ENCODE measurements at places on chromosomes 5 and 9.

DNA sequence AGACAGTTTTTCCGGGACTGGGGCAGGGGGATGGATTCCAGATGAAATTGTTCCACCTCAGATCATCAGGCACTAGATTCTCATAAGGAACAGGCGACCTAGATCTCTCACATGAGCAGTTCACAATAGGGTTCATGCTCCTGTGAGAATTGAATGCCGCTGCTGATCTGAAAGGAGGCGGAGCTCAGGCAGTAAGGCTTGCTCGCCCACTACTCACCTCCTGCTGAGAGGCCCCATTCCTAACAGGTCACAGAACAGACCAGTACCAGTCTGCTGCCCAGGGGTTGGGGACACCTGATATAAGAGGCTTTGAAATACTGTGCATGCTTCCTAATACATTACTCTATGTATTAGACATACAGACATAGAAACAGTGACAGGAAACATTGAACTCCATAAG is 41.1 kb downstream of the PTPRD start:
- no peak for DNase-seq

DNA sequence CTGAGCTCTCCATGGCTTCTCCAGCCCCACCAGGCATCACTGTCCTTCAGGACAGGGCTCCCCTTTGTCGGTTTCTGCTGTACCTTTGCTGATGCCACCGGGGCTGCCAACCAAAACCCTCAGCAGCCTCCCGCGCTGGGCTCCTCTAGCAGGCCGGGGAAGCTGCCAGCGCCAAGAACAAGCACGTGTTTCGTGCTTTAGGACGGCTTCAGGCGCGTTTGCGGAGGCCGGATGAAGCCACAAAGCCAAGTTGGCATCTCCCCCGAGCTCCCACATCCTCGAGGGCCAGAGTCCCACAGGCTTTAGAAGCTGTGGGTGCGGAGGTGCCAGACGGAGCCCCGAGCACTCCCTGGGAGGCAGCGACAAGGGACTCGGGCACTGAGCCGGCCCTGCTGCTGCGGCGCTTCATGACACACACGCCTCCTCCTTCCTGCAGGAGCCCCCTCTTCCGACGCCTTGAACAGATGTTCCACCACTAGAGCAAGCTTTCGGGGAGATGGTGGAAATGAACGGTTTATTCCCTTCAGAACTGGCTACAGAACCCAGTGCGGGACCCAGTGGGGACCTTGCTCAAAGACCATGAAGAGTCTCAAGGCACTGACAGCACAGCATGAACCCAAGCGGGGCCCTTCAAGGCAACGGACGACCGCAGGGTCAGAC is 36.7 kb downstream of the SARDH start:
- DNase-seq = no peak

DNA sequence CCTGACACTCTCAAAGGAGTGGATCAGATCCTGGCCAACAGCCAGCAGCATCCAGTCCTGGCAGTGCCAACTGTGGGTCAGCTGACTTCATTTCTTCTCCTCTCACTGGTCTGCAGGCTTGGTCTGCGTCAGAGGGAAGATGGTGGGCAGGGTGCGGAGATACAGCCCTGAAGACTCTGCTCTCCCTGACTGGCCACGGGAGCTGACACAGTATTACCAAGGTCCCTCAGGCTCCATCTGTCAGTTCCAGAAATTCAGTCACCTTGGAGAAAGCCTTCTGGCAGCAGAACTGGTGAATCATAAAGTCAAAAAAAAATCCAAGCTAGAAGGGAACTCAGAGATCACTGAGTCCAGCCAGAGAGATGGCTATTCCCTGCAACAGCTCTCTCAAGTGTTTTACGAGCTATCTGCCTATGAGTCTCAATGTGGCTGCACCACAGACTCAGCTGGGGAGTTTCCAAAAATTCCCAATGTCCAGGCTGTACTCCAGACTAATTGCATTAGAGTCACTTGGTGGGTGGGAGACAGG is 27.9 kb downstream of the C1QTNF2 start:
- no peak for DNase-seq

- DNase-seq = no peak
These were observed 5.1 kb downstream of the ZNF462 start for GRCh38 chr9:106868087-106868486.

DNA sequence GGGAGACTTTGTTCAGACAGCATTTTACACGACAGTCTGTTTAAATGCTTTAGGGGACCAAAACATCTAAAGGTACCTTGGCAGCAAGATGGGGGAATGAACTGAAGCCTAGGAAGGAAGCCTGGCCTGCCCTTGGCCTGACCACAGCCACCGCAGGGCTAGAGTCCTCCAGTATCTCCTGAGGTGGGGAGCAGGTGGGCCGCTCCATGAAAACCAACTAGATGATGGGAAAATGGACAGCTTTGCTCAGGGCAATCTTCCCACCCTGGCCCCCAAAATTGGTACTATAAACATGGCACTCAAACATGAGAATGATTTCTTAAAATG is 153.3 kb downstream of the AUH start:
- no peak for DNase-seq

DNA sequence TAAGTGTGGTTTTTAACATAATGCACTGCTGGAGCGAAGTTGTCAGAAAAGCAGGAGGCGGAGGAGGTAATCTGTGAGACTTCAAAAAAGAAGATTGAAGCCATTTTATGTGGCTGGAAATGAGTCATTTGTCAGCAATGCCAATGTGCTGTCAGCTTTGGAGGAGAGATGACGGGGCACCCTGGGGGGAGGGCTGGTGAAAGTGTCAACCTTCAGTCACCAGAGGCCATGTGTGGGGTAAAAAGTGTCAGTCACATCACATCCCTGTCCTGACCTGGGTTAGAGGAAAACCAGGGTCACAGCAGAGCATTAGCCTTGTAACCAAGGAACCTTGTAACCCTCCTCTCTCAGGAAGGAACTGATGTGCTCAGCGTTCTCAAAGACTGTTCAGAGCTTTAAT is 59.1 kb downstream of the TLR4 start:
- DNase-seq = no peak

- DNase-seq = no peak
These were observed 119.5 kb upstream of the TLE4 start for GRCh38 chr9:79452265-79452664.

- DNase-seq = no peak
These were observed 41.3 kb downstream of the RECK start for GRCh38 chr9:36078051-36078450.

- DNase-seq = no peak
These were observed 20.2 kb downstream of the NDFIP1 start for GRCh38 chr5:142128675-142129208.

DNA sequence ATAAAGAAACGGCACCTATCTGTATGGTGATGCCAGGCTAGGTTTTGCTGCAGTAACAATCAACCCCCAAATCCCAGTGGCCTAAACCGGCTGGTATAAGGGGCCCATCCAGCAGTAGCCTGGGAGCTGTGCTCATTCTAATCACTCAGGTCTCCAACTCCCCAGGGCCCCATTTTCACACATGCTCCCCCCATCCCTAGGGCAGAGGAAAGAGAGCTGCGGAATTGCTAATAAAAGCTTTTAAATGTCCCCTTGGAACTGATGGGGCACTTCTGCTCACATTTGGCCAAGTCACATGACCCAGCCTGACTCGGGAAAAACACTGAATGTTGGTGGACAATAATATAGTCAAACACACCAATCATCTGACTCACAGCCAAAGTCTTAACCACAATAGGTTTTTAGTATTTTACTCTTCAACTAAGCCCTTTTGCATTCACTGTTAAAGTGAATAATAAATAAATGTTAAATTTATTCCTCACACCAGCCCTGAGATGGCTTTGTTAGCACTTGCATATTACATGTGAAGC is 1.6 kb downstream of the FBLL1 start:
- no peak for DNase-seq

DNA sequence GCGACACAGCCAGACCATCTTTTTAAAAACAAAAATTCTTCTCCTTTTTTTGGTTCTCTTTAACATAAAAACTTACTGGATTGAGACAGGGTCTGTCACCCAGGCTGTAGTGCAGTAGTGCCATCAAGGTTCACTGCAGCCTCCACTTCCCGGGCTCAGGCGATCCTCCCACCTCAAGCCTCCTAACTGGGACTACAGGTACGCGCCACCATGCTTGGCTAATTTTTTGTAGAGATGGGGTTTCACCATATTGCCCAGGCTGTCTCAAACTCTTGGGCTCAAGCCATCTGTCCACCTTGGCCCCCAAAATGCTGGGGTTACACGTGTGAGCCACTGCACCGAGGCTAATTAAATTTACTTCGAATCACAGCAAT is 13.8 kb downstream of the HNRNPK start:
- no peak for DNase-seq

- peak; percentile 36 for DNase-seq
These were observed 126.6 kb downstream of the NSG2 start for GRCh38 chr5:174172152-174172551.

- no peak for DNase-seq
These were observed 207.3 kb upstream of the IER5L start for GRCh38 chr9:129385211-129385934.

DNA sequence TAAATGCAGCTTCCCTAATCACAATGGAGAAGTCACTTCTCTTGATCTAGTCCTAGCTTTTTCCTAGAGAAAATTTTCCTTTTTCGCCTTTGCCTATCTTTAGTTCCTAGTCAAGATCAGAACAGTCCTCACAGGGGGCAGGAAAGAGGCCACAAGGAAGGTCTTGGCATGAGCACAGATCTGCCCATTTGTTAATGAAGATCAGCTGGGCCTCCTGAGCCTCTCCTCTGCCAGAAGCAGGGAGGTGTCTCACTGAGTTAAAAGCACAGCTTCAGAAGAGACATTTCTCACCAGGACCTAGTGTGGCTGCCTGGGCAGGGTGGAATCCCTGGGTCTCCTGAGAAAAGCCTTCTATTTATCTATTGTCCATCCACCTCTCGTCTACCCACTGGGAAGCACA is 357.8 kb downstream of the TMEM38B start:
- no peak for DNase-seq

- peak; percentile 62 for DNase-seq
These were observed 124.8 kb downstream of the MVB12B start for GRCh38 chr9:126451316-126451885.

DNA sequence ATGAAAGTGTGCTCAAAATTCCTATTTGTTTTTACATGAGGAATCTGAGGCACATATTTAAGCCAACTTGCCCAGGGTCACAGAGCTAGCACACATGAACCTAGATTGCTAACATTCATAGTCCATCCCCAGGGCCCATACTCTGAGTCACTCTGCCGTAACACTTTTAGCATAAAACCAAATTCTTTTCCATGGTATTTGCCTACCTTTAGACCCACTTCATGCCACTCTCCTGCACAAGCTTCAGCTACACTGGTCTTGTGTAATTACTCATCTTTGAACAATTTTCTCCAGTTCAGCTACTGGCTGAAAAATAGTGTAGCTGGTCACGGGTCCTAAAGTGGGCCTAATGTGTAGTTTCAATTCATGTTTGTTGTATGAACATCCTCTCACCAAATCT is 200.7 kb downstream of the SLC12A2 start:
- no peak for DNase-seq

Measured in coronary artery (tissue), 2 donors.